ENCODE measurements at places on chromosomes 7 and 10.

DNA sequence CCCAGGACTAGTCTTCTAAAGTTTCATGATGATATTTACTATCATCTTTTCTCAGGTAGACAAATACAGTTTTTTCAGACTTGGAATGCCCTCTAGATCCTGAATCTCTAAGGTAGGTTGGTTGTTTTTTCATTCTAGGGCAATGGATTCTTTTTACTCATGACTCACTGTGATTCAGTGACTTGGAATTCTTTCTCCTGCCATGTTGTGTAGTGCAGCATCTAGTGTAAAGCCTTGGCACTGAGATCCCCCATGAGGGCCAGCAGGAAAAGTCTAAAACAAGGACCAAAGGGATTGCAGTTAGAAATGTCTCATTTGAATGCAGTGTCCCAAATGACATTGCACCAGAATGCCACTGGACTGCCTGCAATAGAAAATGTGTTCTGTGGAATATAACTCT is 430.4 kb downstream of the NEBL start:
- DNase-seq, result no peak

DNA sequence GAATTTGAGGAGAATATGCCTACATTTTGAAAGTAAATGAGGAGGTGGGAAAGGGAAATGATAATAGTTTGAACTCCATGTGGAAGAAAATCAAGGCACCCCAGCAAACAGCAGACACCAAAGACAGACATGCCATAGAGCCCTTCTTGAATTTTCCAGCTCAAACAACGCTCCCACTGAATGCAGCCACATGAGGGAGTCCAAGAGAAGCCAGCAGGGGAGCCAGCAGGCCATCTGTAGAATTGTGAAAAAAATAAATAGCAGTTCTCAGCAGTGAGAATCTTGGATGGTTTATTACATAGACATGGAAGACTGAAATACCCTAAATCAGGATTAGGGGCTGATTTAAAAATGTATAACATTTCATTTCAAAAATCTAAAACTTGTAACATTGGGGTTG is 1567.3 kb upstream of the LRRTM3 start:
- DNase-seq, result no peak

GRCh38 chr7:46933596-46933995 is 648.3 kb downstream of the TNS3 start:
- no peak for DNase-seq

GRCh38 chr7:156823435-156823834 is 69.5 kb downstream of the LMBR1 start:
- DNase-seq, result no peak

DNA sequence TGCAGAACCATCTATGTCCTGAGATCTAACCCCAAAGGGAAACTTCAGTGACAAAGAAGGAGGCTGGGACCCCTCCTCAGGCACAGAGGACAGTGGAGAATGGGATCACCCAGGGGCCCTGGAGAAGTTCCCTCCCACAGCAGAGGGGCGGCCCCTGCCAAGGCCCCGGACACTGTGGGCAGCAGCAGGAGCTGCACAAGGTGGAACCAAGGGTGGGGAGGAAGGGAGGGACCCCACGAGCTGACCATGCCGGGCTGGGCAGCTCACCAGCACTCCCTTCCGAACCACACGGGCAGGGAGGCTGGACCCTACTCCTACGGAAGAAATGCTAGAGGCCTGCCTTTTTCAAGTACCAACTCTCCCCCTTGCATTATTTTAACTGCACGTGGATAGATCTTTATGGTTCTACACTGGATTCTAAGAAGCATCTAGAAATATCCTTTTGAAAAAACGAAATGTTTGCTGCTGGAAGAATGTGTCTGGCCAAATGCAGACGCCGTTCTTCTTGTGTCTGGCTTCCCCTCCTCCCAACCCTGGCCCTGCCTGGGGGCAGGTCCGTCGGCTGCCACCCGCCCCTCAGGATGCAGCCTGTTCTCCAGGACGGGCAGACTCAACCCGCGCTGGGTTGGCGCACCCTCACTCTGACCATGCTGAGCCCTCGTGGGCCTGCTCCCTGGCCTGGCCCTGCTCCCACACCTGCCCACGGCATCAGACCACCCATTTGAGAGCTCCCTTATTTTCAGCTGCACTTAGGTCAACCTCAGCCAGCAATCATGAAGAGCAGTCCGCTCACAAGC is 193.9 kb downstream of the TCERG1L start:
- no peak for DNase-seq

DNA sequence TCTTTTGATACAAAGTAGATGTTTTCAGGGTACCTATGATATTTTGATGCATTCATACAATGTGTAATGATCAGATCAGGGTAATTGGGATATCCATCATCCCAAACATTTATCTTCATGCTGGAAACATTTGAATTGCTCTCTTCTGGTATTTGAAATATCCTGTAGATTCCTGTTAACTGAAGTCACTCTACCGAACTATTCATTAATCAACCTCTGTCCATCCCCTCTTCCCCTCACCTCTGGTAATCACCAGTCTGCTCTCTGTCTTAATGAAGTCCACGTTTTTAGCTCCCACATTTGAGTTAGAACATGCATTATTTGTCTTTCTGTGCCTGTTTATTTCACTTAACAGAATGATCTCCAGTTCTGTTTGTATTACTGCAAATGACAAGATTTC is 11.3 kb downstream of the MTG1 start:
- DNase-seq, result no peak

DNA sequence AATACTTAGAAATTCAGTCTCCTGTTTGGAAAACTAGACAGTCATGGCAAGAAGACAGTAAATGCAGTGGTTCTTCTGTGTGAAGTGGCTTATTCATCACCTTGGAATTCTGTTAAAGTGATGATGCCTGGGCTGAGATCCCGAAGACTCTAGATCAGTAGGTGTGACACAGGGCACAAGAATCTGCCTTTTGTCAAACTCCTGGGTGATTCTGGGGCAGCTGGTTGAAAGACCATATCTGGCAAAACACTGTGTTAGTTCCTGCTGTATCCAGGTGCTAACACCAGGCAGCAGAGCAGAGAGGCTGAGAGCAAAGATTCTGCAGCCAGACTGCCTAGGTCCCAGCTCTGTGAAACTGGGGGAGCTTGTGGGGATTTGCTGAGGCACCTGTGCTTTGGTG is 26.5 kb downstream of the MRC1 start:
- DNase-seq, result no peak

GRCh38 chr7:21086688-21087087 is 300.0 kb upstream of the SP8 start:
- no peak for DNase-seq

GRCh38 chr7:27237735-27238334 is 4.8 kb upstream of the EVX1 start:
- no peak for DNase-seq

DNA sequence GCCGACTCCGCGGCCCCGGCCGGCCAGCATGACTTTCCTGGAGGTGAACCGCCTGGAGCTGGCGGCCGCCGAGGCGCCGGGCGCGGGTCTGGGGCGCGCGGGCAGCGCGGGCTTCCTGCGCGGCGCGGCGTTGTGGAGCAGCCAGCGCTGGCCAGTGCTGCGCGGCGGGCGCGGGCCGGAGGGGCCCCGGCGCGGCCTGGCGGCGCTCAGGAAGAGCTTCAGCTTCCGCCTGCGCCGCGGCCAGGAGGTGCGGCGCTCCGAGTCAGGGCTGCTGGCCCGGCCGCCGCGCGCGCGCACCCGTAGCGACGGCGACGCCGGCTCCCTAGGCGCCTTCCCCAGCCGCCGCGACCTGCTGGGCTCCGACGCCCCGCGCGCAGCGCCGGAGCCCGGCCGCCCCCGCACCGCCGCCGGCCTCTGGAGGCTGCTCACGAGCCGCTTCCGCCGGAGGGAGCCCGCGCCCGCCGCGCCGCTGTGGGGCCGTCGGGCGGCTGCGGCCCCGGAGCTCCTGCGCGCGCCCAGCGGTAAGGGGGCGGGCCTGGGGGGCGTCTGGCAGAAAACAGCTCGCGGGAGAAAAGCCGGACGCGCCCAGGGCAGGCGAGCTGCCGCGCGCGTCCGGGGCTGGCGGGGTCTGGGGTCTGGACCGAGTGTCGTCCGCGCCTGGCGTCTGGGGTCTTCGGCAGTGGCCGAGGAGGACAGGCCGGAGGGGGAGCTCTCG is 29.0 kb downstream of the AGAP3 start:
- no peak for DNase-seq

DNA sequence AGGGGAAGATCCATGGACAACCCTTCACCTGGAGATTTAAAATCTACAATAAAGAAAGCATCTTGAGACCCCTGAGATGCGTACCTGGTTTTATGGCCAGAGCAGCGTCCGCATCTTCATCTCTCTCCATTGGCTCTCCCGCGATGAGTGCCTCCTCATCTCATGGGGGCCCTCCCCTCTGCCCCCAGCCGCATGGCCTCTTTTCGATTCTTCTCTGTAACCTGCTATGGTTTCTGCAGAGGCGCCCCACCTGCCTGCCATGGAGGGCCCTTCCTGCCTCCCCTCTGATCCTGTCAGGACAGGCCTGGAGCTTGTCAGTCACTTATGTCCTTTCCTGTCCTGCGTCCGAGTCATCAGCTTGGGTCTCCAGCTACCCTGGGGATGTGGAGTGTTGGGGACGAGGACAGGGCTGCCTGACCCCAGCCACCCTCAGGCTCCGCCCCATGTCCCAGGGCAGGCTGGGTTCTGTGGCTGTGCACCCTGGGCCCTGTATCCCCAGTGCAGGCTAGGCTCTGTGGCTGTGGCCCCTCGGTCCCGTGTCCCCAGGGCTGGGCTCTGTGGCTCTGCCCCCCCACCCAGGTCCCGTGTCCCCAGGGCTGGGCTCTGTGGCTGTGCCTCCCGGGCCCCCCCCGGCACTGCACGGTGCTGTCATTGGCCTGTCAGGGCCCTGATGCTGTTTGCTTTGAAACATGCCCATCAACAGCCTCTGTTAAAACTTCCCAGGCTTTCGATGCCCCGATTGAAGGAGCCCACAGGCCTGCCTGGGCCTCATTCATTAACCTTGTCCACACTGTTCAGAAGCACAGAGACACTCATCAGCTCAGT is 99.8 kb downstream of the WDR37 start:
- no peak for DNase-seq

GRCh38 chr7:28473571-28474281 is 61.4 kb downstream of the CREB5 start:
- DNase-seq, result no peak

DNA sequence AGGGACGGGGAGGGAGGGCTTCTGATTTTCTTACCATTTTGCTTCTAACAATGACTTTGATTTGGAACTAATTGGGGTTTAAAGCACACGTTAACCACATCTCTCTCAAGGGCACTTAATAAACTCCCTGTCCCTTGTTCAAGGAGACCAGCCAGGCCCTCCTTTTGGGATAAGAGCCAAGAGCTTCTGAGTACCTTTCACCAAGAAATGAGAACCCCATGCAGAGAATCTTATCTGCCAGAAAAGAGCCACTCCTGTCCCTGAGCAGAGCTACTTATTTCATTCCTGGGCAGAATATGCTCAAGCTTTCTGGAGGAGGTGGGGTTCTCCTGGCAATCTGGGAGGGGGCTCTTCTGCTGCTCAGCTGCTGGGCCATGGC is 574.6 kb downstream of the GALNT17 start:
- no peak for DNase-seq

DNA sequence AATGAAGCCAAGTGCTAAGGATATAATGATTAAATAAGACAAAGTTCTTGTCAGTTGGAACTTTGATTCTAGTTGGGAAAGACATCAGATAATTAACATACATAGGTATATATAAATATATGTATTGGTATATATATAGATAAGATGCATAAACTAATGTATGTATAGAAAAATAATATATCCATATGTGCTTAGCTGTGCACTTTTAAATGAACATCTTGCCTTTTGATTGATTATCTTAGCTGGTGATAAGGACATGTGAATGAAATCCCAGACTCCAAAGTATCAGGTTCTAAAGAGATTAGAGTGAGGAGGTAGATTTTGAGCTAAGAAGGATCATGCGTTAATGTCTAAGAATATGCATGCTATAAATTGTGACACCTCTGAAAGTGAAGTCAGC is 357.6 kb downstream of the GFRA1 start:
- DNase-seq, result no peak

- DNase-seq, result no peak
Measured at GRCh38 chr7:41881331-41882130, 178.6 kb upstream of the INHBA start.

DNA sequence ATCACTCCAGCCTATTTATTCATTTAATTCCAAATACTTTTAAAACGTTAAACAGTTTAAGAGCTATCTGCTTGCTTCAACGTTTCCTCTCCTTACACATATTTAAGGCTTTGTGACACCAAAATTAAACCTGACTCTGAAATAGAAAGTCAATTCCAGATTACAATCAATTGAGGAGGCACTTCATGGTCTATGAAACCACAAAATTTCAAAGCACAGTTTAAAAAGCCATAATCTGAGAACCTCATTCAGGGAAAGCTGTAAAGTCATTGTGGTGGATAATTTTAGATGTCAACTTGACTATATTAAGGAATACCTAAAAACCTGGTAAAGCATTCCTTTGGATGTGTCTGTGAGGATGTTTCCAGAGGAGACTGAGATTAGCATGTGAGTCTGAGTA is 6.2 kb downstream of the SNX13 start:
- DNase-seq, result no peak

DNA sequence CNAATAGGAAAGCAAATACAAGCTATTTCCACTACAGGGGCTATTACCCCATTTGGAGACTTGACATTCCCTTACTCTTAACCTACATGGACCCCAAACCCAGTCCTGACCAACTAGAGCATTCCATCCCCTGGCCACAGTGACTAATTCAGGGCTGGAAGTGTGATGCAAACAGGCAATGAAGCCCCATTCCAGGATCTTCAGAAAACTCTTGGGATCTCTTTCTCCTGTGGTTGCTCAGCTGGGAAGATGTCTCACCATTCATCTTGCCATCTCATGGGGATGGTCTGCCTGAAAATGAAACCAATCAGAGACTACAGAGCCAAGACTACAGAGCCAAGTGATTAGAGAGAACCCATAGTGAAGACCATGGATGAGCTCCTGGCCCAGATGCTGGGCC is 206.2 kb downstream of the ZNF365 start:
- DNase-seq, result no peak

DNA sequence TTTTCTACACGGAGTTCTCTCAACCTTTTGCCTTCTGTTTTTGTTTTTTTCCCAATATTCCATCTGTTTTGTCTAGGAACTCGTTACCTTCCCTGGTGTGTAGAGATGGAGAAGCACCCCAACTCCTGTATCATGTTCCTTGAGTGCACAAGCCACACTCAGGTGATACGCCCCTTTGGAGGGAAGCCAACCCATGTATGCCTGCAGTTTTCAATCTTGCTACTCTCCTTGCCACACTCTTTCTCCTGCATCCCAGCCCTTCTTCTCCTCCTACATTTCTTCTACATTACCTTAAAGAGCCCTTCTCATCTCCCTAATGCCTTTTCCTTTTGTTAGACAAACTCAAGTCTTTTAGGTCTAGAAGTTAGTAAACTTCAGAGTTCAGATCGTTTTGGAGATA is 10.2 kb upstream of the SP4 start:
- no peak for DNase-seq

- no peak for DNase-seq
Measured at GRCh38 chr10:85976267-85976793, 390.3 kb downstream of the GRID1 start.

DNA sequence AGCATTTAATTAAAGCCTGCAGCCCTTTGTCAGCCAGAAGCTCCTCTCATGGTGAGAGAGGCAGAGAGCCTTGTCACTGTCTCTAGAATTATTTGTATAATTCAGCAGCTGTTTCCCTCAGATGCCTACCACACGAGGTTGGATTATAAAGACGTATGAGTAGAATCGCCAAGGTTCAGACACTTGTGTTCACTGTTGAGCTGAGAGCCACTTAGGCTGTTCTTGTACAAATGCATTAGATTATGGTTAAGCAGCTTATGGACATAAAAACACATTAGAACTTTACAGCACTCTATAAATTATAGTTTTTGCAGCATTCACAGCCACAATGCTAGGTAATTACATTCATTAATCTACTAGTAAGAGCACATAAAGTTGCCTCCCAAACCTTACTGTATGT is 282.6 kb downstream of the AUTS2 start:
- DNase-seq, result no peak

All from H1 (cell line).